Brain microvascular endothelial cell (primary cell): ENCODE measurements at places on chromosomes 16 and 17.

- DNase-seq: no peak
These were observed 128.9 kb upstream of the RCVRN start for GRCh38 chr17:10033959-10034358.

GRCh38 chr16:17306745-17307144 is 164.0 kb downstream of the XYLT1 start:
- no peak for DNase-seq

- DNase-seq: peak; percentile 79
These were observed 178.7 kb downstream of the SEC14L1 start for GRCh38 chr17:77319211-77320043.

DNA sequence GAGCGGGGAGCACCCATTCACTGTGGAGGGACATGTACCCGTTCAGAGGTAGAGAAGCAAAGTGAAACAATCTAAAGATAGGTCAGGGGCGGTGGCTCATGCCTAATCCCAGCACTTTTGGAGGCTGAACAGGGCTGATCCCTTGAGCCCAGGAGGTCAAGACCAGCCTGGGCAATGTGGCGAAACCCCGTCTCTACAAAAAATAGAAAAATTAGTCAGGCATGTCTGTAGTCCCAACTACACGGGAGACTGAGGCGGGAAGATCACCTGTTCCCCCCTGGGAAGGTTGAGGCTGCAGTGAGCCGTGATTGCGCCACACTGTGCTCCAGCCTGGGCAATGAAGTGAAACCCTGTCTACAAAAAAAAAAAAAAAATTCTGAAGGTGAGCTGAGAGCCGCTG is 21.7 kb downstream of the MYL4 start:
- DNase-seq: no peak

DNA sequence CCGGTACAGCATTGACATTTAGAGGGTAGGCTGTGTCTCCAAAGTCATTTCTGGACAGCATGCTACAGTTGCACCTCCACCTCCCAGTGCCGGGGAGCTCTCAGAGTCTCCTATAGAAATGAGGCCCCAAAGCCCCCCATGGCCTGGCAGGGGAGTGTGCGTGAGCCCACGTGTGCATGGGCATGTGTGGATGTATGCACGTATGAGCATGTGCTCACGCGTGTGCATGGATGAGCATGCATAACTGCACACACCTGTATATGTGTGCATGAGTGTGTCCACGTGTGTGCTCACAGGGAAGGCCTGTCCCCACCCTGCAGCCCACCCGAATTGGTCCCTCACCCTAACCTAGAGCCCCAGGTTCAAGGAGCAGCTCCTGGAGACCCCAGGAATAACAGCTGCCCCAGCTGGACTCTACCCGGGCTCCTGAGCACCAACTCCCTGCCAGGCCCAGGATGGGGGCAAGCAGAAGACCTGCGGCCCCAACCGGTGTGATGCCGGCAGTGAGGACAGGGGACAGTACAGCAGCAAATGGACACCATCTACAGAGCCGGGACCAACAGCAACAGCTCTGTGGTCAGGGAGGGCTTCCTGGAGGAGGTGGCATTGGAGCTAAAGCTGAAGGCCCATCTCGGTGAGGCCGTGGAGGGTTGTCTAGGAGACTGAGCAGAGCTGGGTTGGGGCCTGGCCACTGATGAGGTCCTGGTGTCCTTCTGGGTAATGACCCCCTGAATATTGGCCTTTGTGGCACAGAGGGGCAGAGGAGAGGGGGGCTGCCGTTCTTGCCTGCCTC is 35.1 kb downstream of the ZNF469 start:
- no peak for DNase-seq

DNA sequence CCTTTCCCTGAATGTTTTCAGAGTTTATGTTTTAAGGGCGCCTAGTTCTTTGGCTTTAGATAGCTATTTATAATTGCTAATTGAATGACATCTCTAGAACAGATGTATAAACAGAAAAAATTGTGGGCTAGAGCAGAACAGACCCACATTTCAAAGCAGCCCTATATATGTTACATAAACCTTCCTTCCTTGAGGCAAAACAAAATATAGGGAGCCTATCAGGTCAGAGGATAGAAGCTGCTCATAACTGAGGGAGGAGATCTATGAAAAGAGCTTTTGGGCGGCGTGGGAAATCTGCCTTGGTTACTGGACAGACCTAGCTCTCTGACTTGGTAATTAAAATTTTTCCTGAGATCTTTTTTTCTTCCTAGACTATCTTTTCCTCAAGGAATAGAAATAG is 68.4 kb downstream of the SPAG9 start:
- DNase-seq: no peak

DNA sequence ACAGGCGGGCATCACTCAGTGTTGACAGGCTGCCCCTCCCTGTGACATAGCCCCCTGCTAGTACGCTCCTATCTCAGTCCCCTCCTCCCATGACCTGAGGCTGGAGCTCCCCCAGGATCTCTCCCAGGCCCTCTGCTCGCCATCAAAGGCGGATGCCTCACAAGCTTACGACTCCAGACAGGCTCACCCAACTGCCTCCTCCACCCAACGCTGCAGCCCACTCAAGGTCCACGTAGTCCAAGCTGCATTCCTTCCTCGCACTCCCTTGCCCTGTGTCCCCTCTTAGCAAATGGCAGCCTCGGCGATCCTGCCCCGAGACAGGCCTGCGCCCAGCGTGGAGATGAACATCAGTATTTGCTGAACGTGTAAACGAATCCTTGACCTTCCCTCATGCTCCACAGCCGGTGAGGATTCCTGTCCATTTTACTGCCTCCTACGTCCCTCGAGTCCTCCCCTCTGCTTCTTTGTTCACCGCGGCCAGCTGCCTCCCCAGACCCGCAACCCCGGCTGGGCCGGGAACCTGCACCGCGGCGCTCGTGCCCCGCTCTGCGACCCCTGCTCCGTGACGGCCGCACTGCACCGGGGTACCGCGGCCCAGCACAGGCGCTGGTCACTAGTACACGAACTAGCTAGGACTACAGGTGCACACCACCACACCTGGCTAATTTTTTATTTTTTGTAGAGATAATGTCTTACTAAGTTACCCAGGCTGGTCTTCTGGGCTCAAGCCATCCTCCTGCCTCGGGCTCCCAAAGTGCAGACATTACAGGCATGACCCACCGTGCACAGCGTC is 838 bp upstream of the TMEM97 start:
- DNase-seq: no peak
